HuH-7 (cell line): ENCODE measurements at places on chromosomes 5 and 9.

- DNase-seq: no peak
These were observed 34.4 kb downstream of the RABGAP1 start for GRCh38 chr9:122975196-122975595.

DNA sequence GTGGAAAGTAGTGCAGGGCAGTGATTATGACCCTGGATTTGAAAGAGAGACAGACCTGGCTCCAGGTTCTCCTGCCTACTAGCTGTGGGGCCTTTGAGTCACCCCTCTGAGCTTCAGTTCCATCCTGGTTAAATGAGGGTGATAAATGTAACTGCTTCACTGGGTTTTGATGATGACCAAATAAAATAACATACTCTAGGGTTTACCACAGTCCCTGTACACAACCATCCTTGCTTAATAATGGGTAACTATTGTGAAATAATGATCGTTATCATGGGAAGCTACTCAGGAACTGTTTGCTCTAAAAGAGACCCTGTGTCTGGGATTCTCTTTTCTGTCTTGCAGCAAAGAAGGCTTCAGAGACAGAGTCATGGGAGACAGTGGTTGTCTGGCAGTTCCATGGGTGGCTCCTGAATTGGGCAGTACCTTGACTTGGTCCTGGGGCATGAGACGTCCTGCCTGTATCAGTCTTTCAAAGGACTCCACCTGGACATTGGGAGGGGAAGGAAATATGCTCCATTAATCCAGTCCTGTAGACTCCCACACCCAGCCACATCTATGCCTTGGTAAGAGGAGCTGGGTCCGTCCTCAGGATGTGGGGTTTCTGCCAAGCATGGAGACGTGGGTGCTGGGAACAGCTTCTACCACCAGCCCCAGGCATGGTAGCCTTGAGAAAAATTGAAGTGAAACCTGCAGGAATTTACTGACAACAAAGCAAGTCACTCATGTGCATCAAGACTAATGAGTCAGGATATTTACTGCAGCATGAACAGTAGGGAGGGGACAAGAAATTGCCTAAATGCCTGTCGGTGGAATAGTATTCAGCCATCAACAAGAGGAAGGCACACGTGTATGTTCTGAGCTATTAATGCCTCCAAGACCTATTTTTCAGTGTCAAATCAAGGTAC is 23.4 kb downstream of the AKNA start:
- peak; percentile 55 for DNase-seq

GRCh38 chr9:126166291-126166690 is 160.3 kb upstream of the MVB12B start:
- no peak for DNase-seq

GRCh38 chr5:74373076-74373475 is 267.5 kb downstream of the ENC1 start:
- no peak for DNase-seq

DNA sequence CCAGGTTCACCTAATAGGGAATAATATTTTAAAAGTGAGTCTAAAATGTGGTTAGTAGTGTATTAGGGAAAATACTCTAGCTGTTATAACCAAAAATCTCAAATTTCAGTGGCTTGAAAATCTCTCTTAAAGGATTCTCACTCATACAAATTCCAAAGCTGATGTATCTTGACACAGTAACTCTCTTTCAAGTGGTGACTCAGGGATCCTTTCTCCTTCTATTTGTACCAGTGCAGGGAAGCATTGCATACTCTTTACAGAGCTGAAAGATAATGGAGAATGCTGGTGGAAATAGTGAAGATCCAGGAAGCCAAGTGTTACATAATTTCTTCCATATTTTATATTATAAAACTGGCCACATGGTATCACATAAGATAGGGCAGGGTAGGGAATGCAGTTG is 560.2 kb upstream of the CDH9 start:
- DNase-seq: no peak

DNA sequence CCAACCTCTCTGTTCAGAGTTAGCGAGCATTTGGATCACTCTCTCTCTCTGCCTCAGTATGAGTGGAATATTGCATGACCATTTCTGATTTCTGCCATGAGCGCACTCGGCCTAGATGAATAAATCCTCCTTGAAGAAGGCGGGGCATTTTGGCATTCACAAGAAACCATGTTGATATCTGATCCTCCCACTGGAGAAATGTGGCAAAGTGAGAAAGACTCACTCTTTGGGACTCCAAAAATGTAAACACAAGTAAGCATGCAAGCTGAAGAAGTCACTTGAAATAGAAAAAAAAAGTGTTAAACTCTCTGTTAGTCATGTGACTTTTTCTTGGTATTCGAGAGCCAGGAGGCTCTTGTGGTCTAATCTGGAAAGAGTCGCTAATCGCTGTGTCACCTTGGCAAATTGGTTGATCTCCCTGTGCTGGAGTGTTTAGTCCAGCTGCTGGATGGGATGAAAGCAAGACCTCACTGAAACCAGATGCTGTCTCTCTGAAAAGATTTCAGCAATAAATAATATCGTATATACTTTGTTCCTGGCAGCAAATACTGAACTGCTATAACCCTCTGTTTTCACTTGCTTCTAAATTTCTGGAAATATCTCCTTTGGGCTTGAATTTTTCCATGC is 95.5 kb downstream of the GHR start:
- no peak for DNase-seq

DNA sequence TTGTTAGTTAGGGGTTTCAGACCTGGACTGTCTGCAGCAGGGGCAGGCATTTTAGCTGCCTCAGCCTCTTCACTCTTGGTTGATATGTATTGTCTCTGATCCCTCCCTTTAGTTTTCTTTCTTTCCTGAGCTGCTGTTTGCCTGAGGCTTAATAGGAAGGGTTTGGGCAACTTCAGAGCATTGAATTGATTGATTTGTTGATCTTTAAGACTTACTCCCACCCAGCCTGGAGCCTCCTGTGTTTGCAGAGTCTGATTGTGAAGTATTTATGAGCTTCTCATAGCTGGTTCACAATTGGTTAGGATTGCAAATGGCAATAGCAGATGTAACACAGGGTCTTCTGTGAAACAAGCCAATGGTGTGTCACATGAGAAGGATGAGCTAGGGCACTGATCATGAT is 671.8 kb upstream of the SEMA6A start:
- DNase-seq: peak; percentile 1

- no peak for DNase-seq
These were observed 1149.0 kb downstream of the EFNA5 start for GRCh38 chr5:106521701-106522100.

GRCh38 chr9:134284273-134284672 is 42.0 kb upstream of the RXRA start:
- no peak for DNase-seq

DNA sequence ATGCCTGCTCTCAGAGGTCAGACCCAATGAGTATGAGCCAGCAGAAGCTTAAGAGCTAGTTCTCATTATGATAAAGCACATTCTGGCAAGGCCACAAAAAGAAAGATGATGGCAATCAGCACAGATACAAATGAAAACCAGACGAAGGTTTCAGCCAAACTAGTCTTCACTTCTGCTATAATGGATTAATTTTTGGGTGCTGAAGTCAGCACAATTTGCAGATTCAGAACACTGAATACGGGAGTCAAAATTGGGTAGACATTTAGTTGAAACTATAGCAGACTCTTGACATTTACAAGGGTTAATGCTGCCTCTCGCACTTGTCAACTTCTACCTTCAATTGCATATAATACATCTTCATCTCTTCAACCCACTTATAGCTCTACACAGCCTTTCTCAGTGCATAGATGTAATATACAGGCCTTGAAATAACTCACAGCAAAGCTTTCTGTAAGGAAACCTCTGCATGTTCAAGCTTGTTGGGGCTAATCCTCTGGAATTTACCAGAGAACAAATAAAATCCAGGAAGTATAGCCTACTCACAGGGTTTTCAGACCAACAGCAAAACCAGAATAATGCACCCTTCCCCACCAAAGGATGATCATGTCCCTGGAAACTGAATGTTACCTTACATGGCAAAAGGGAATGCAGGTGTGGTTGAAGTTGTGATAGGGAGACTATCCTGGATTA is 77.1 kb downstream of the BAAT start:
- DNase-seq: no peak

GRCh38 chr9:128643519-128644300 is 12.9 kb downstream of the DYNC2I2 start:
- no peak for DNase-seq

- DNase-seq: no peak
These were observed 68.6 kb upstream of the RNF130 start for GRCh38 chr5:180140079-180140554.

DNA sequence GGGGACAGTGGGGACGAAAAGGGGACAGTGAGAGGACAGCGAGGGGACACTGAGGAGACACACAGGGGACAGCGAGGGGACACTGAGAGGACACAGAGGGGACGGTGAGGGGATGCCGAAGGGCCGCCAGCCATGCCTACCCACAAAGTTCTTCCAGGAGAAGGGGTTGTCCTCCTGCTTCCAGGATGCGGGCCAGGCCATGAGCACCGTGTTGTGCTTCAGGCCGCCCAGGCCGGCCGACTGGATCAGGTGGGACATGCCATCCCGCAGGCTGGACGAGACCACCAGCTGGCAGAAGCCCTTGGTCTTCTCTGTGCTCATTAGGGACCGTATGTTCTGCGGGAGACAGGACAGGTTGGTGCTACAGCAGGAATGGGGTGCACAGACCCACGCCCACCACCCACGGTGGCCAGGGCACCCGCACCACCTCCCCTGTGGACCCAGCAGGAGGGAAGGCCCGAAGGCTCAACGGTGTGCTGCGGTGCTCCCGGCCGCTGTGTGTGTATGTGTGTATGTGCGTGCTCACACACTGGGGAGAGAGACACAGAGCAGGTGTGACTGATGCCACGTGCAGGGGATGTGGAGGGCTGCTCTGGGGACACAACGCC is 46.6 kb downstream of the SLC12A7 start:
- no peak for DNase-seq

DNA sequence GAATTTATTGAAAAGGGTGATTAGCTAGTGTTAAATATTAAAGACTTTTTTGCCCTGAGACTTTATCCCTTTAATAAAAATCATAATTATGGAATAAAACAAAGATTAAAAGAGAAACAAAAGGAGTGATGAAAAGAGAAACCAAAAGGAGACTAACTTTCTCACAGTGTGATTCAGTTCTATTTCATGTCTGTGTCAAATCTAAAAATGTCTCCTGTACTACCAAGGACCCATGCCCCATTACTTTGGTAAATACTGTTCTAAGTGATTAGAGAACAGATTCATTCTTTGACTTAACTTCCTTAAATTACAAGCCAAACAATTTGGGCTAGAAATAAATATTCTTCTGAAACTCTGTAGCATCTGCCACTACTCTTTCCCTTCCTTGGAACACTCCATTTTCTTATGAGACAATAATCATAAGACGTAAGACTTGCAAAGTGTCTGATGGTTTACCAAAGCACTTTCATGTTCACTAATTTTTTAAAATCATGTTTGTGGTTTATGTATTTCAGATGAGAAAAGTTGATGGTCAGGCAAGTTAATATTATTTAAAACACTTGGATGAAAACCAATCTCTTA is 319.0 kb downstream of the EBF1 start:
- no peak for DNase-seq

- DNase-seq: no peak
These were observed 19.7 kb downstream of the C6 start for GRCh38 chr5:41193456-41194205.

DNA sequence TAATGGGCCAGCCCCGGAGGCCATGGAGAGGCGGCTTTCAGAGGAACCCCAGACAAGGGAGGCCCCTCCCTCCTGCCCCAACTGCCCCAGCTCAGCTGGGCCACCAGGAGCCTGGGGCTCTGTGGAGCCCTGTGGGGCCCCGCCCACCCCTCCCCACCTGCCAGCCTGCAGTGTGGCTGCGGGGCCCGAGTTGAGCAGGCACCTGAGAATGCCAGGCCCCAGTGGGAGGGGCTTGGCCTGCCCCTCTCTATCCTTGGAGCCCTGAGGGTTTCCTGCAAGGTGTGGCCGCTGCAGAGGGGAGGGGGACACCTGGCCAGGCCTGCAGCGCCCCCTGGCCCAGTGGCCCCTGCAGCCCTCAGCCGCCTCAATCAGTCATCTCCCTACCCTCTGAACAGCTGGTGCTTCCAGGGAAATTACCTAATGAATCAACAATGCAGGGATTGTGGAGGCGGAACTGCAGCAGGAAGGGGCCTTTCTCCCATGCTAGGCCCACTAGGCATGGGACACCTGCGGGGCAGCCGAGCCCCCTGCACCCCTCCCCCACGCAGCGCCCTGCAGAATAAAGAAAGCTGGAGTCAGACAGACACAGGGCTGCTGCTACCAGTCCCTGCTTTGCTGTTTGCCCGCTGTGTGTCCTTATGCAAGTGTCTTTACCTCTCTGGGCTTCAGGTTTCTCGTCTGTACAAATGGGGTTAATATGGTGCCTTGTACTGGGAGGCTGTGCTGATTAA is 48.0 kb downstream of the LMX1B start:
- DNase-seq: peak; percentile 82

DNA sequence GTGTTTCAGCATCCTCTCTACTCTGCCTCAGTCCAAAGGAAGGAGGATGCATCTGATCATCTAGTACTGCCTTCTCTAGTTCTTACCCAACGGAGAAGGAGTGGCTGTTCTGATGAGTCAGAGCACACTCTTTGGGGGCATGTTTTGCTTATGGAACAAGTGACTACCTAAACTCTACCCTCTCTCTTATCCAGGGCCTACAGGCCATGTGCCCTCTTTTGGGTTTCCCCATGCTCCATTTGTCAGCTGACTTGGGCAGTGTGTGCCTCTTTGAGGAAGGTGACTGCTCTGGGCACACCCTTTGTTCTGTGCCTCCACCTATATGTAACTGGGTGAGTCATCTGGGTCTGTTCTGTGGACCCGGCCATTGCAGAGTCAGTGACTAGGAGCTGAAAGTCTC is 89.6 kb upstream of the BNC2 start:
- DNase-seq: no peak

DNA sequence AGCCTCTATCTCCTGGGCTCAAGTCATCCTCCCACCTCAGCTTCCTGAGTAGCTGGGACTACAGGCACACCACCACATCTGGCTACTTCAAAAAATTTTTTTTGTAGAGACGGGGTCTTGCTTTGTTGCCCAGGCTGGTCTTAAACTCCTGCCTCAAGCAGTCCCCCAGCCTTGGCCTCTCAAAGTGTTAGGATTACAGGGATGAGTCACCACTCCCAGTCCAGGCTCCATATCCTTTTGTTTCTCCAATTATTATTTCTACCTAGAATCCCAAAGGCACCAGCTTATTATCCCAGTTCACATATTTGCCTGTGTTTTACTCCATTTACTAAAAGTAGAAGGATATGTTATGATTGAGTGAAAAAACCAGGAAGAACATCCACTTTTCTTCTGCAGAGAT is 84.9 kb downstream of the TEK start:
- DNase-seq: no peak

DNA sequence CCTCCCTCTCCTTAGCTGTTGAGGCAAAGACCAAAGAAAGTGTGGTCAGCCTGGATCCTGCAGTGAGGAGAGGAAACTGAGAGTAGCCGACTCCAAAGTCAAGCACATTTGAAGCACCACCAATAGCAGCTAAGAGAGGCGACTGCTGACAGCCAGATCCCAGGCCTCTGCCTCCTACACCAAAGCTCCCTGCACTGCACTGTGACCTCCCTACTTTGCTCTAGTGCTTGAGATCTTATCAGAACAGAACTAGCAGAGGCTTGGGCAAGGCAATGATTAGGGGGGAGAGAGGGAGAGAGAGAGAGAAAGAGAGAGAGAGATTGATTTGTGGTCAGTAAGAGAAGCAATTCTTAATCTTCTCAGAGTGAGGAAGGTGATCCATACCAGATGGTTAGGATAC is 216.3 kb downstream of the CDK5RAP2 start:
- DNase-seq: no peak
